Pancreas (tissue), 10 donors: ENCODE measurements at places on chromosomes 5 and 9. TPM values are rescaled to one million over a fixed set of nuclear protein-coding genes. Genes with fewer than 3 reads are reported as not detected.

Gene FAM221B
- not detected for polyA plus RNA-seq

Gene CACNA1B
- polyA plus RNA-seq = 0.30 TPM

Gene IL3
- not detected for polyA plus RNA-seq

Gene SRP19
- polyA plus RNA-seq = 72.4 TPM

Gene PCA3
- polyA plus RNA-seq = not detected

Gene EGFLAM
- 2.4 TPM for polyA plus RNA-seq

Gene BSPRY
- polyA plus RNA-seq = 12.5 TPM

Gene SLC36A2
- not detected for polyA plus RNA-seq

Gene CTSV
- 1.8 TPM for polyA plus RNA-seq

Gene TAL2
- polyA plus RNA-seq = not detected

Gene ELOVL7
- polyA plus RNA-seq = 4.4 TPM

Gene WDR38
- polyA plus RNA-seq = not detected

Gene ZDHHC12
- polyA plus RNA-seq = 27.6 TPM

Gene SCGB3A1
- 7.0 TPM for polyA plus RNA-seq

Gene MAP1B
- polyA plus RNA-seq = 5.5 TPM

Gene PTRH1
- 11.5 TPM for polyA plus RNA-seq

- peak; percentile 91 for DNase-seq
Measured at GRCh38 chr5:124806373-124807077, 60.1 kb upstream of the ZNF608 start.

DNA sequence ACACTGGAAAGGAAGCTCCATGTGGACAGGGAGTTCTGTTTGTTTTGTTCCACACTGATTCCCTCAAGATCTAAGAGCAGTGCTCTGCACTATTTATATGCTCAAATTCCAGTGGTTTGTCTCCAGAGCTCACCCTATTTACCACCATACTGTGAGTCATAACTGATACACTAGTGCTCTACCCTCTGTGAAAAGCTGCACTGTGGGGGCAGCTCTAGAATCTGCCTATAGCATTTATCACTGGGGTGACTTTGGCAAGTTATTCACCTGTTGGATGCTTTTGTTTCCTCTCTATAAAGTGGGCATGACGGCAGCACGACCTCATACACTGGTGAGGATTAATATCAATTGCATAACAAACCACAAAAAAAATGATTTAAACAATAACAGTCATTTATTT is 307.8 kb downstream of the NR2F1-AS1 start:
- DNase-seq = no peak

- peak; percentile 24 for DNase-seq
Measured at GRCh38 chr9:104993291-104993963, 65.5 kb upstream of the ABCA1 start.

GRCh38 chr9:91423785-91424402 is at the start of gene NFIL3:
Gene NFIL3, minus strand, starts transcription at chr9:91423832. Its CDS starts 13,098 bp downstream, at chr9:91410734.
- DNase-seq = peak; percentile 82

DNA sequence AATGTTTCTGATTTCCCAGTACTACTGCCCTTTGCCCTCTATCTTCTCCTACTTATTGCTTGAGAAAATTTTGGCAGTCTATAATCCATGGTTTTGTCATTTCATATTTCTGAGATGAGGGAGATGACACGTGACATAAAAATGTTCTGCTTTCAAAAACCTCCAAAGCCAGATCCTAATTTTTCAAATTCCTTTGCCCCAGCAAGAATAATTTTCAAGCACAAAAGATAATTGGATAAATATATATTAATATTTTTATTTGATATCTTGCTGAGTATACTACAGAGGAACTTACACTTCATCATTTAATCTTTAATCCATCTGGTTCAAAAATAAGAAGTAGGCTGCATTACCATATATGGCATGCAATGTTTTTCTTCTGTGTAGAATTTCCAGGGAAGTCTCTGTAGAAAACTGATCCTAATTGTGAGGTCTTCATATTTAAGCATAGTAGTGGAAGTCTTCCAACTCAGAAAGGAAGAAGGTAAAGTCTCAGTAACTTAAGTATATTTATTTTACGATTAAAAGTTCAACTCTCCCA is 1738.8 kb downstream of the EFNA5 start:
- DNase-seq = no peak

GRCh38 chr9:132838291-132838690 is 39.8 kb downstream of the AK8 start:
- no peak for DNase-seq

DNA sequence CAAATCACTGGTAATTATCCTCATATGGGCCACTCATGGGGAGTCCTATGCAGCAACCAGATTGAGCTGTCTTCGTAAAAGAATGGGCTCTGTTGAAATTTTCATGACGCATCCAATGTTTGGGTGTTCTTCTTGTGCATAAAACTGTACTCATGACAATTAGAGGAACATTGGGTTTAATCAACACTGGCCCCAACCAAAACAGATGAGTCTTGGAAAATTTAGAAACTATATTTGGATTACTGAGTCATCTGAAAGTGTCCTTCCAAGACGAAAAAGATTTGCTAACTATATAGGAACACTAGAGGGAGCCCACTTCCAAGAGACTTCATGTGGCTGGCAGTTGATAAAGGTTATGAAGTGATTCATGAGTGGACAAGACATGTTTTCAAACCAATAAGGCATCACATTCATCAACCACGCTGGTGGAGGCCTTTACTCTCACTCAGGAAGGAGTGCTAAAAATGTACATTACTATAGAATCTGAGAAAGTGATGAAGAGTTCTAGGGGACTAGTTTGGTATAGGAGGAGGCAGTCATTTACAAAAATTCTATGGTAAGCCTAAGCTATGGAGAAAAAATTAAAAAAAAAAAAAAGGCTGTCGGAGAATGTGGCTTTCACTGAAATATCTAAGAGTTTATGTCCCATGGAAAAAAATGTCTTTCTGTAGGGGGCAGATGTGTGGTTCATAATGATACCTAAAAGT is 313.5 kb downstream of the PRDM9 start:
- DNase-seq = no peak

DNA sequence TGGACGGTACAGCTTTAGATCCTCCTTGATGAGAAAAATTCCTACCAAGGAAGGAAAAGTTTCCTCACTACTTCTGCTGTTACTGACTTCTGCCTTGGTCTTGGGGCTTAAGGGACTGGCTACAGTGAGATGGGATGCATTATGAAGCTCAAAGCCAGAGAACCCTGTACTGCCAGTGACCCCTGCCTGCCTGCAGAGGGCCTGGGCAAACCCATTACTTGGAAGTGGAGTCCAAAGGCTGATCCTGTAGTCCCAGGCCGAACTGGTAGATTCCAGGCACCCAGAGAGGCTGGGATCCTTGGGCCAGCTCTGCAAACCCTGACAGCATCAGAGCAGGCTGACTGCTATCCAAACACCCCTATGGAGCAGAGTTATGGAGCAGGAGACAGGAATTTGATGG is 25.7 kb upstream of the NR5A1 start:
- no peak for DNase-seq

DNA sequence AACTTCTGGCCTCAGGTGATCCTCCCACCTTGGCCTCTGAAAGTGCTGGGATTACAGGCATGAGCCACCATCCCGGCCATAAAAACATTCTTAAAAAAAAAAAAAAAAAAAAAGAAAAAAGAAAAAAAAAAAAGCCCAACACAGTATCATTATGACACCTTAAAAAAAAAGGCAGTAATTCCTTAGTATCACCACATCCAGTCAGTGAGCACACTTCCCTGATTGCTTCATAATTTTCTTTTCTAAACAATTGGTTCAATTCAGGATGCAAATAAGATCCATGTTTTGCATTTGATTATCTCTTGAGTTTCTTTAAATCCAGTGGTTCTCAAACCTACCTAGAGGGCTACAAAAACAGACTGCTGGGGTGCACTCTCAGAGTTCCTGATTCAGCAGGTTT is 182.5 kb downstream of the CDK5RAP2 start:
- DNase-seq = no peak

GRCh38 chr5:180297587-180298282 is 5.9 kb upstream of the MAPK9 start:
- no peak for DNase-seq

DNA sequence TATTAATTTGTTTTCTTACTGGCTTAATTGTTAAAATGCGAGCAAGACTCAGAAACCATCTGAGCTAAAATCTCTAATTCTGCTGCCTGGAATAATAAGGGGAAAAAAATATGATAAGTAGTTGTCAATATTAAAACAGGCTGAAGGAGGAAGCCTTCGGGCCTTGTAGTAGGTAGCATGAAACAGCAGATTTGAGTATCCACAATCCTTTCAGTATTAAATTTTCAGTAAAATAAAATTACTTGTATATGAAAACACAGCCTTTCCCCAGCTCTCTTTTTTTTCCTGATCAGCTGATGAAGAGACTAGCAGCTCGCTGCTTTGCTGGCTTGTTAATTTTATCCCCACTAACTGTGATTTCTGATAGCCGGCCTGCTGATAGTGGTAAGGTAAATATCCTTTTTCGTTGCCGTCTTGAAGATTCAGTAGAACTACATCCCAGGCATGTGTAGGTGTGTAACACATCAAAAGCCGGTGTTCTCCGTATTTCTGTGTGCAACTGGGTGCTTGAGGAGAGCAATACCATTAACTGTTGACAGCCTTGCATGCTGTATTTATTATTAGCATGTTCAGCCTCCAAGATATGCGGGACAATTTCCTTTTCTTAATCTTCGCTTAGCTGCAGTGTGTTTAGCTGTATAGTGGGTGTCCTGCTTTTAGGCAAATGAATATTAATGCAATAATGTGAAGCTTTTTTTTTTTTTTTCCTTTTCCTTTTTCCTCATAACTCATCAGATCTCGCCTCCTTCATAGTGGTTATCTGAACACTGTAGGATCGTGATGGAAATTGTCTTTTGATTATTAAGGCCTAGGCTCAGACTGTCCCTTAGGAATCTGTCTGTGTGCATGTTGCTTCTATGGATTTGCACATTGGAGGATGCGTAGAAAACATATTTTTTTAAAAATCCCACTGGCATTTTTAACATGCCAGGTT is 144.6 kb downstream of the SMARCA2 start:
- no peak for DNase-seq

- DNase-seq = no peak
Measured at GRCh38 chr5:169942181-169942580, 38.1 kb downstream of the INSYN2B start.

DNA sequence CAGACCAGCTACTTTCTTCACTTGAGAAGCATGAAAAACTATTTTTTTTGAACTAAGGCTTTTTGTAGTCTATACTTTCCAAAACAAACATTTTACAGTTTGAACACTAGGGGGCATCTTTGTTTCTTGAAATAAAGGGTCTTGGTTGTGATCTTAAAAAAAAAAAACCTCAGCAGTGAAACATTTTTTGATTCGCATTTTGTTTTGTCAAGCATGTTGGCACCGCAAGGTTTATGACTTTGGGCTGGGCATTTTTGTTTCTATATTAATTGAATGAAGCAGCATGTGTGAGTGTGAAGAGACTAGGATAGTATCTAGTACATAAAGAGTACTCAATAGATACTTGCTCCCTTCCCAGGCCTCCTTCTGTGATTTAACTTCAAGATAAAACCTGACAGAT is 31.6 kb upstream of the ACOT12 start:
- no peak for DNase-seq

GRCh38 chr9:7533376-7534090 is 266.0 kb downstream of the DMAC1 start:
- no peak for DNase-seq

- DNase-seq = no peak
Measured at GRCh38 chr5:126233256-126233655, 190.0 kb upstream of the GRAMD2B start.

GRCh38 chr5:10762776-10763500 is 1.9 kb upstream of the DAP start:
- DNase-seq = no peak

DNA sequence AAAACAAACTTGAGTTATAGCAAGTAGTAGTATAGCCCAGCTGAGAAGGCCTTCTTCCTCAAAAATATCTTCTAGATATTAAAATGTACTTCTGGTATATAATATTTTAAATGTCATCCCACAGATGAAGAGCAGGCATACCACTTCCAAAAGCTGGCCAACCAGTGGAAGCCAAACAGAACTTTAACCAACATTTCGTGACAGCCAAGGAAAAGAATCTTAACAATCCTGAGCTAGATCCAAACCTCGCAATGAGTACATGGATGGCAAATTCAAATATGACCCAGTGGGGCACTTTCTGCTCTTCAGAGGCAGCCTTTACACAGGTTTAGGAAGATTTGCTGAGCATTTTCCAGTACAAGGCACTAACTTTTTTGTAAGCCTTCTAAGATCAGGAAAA is 91.8 kb upstream of the ACO1 start:
- no peak for DNase-seq

GRCh38 chr5:18010053-18010452 is 375.8 kb downstream of the TAF11L14 start:
- DNase-seq = no peak

GRCh38 chr5:59319250-59319649 is 574.3 kb downstream of the PDE4D start:
- DNase-seq = no peak

DNA sequence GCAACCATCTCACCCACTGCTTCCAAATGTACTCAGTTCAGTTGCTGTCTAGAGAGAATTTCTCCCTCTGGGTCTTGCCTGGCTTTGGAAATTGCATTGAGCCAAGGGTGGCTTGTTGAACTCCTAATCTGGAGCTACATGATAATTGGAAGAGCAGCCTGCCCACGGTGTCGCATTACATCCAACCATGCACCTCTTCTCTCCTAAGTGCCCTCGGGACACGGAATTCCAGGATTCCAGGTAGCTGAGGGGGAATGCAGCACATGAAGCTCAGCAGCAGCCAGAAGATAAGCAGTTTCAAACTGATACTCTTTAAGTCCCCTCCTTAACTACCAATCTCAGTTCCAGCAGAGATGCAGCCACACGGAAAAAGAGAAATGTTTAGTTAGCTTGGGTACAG is 509.4 kb upstream of the KLF4 start:
- DNase-seq = no peak
